Stimulated activated CD8-positive, alpha-beta memory T cell treated with anti-CD3 and anti-CD28 coated beads, Interleukin-7, amount 100 ng/mL, for 1 hour (primary cell): ENCODE measurements at places on chromosomes 2 and 18.

GRCh38 chr2:10762651-10763460 lies 41.4 kb downstream of the ATP6V1C2 start:
- DNase-seq, result no peak

GRCh38 chr2:55162284-55163006 lies 69.6 kb downstream of the CLHC1 start:
- DNase-seq, result no peak

GRCh38 chr2:155356250-155356649 lies 657.8 kb downstream of the KCNJ3 start:
- DNase-seq, result no peak

DNA sequence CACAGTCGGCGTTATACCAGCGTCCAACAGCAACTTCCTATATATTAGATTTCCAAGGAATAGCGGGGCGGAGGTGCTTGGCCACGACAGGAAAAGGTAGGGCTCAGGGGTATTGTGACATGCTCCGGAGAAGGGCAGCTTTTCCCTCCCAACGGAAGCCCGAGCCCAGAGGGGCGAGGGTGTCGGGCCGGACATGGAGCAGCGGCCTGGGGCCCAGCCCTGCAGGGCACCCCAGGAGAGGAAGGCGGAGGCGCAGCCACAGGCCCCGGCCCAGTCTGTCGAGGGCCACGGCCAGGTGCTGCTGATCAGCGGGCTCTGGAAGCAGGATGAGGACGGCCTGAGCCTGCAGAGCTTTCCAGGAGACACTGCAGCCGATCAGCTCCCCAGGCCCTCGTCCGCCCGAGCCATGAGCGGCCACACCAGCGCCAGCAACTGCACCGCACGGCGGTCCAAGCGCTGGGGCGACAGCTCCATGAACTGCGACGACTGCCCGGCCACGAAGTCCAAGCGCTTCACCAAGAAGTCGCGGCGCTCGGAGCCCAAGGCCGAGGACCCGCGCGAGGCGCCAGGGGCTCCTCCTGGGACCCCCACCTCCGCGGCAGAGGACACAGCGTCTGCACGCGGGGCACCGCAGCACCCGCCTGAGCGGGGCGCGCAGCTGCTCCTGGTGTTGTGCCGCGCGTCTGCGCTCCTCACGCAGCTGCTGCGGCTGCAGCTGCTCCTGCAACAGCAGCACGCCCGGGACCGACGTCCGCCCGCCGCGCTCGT lies 5.6 kb upstream of the SPATA3 start:
- no peak for DNase-seq

DNA sequence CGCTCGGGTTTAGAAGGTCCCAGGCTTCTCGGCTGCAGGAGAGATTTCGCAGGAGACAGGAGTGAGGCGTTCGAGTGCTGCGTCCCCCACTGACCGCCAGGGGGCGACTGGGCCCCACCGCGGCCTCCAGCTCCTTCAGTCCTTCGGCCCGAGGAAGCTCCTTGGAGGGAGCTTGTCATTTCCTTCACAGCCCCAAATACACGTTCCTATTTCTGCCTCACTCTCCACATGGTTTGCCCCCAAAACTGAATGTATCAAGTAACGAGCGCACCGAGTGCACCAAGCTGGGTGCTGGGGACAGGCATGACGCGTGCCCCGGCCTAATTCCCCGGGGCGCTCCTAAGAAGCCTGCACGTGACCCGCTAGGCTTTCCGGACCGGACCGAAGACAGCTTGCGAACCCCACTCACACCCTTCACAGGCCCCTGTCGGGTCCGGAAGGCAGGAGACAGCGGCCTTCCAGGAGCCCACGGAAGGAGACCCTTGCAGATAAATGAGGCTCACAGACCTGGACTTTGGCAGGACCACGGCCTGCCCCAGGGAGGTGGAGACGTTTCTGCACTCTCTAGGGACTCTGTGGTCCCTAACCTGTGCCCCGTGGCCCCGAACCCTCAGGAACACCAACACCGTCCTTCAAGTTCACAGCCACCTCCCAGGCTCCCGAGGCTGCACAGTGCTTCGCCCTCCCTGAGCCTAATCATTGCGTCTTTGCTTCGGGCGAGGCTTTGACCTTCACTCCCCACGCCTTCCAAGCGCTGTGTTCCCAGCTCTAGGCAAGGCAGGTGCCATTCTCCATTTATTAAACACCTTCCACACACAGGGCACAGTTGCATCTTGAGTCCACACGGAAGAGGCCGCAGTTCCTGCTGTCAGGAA lies 13.0 kb upstream of the FAHD2A start:
- peak; percentile 25 for DNase-seq

DNA sequence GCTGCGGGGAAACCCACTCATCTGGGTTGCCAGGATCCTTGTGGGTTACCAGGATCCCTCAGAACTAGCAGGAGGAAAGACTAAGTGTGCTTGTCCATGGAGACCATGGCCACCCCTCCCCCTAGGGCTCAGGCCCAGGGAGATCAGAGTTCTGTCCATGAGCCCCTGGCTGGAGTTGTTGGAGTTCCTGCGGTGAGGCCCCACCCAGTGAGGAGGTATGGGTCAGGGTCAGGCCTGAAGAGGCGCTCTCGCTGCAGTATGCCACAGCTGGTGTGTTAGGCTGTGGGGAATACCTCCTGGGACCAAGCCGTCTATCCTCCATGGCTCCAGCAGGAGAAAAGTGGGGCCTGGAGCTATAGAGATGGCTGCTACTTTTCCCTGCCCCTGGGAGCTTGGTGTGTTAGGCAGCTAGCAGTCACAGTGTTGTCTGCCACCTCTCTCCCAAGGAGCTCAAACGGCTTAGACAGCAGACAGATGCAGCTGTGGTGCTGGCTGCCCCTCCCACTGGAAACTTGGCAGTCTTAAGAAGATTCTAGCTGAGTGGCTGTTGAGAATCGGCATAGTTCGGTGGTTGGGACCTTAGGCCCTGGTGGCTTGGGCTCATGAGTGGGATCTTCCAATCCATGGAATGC lies 240.3 kb upstream of the CELF4 start:
- no peak for DNase-seq

GRCh38 chr2:224492531-224492930 lies 90.6 kb upstream of the FAM124B start:
- no peak for DNase-seq

GRCh38 chr18:67280486-67281242 lies 235.9 kb downstream of the DSEL start:
- DNase-seq, result no peak

DNA sequence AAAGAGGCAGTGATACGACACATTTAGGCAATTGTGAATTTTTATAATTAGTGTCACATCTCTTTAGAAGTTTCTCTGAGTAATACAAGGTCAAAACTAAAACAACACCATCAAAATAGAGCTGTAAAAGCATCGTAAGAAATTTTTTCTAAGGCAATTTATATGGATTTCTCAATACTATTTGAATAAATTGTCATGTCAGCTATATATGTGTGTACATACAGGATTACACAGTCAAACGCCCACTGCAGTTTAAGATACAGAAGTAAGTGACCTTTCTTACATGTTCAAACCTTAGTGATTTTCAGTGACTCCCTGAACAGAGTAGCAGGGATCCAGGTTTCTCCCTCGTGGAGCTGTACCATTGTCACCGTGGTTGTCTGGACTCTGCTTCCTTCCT lies 129.1 kb upstream of the CBLN2 start:
- no peak for DNase-seq

DNA sequence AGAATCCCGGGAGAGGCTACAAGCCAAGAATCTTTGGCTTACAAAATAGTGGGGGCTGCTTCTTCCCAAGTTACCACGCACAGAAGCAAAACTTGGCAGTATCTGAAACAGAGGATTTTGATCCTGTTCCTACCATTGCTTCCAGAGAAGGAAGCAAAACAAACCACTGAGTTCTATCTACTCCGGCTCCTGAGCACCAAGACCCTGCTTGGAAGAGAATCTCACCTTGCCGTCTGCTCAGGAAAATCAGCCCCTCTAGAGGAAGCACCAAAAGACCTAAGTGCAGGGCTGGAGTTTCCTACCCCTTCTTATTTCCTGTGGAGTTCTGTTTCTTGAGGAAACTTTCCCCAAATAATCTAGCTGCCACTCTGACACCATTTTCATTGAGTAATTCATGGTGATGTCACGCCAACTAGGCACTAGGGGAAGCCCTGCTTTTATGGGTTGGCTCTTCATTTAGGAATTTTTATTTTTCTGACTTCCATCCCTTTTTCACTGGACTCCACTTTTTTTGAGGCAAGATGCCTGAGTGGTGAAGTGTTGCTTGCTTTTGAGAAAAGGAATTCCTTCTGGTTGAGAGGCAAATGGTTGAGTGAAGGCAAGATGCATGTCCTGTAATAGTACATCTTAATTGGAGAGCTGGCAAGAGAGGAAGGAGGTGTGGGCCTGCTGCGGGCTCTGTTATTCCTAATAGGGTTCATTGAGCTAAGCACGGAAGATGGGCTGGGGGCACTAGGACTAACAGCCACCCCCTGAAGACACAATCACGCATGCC lies 36.8 kb upstream of the EML4 start:
- no peak for DNase-seq
